Activated CD4-positive, alpha-beta T cell treated with anti-CD3 and anti-CD28 coated beads, Interleukin-2, amount 10 ng/mL, durations not matched to agents 24 days and 14 days (primary cell): ENCODE measurements at places on chromosomes 2 and 18. TPM values are rescaled to one million over a fixed set of nuclear protein-coding genes. Genes with fewer than 3 reads are reported as not detected.

DNA sequence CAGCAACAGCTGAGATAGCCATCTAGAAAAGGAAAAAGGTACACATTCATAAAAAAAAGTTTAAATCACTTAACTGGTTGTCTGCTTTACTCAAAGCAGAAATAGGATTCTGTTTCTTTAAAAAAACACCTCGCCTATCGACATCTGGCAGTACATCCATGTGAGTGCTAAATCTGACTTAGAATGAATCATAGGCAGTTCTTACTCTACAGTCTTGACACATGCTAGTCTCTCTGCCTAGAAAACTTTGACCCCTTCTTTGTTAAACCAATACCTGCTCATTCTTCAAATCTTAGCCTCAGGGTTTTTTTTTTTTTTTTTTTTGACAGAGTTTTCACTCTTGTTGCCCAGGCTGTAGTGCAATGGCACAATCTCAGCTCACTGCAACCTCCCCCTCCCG, 37.1 kb upstream of the GPR75 start:
- H3K27ac ChIP-seq, result no peak overlapping the region
- DNase-seq, result no peak
- H3K4me3 ChIP-seq, result no peak overlapping the region
- H3K4me1 ChIP-seq, result no peaks in the 10 kb centered on the region
- H3K36me3 ChIP-seq, result peaks cover 52% of the 10 kb centered on the region
- no peaks in the 10 kb centered on the region for H3K27me3 ChIP-seq

ANKZF1 gene
- total RNA-seq, result 144 and 149 TPM in 2 replicates

DNA sequence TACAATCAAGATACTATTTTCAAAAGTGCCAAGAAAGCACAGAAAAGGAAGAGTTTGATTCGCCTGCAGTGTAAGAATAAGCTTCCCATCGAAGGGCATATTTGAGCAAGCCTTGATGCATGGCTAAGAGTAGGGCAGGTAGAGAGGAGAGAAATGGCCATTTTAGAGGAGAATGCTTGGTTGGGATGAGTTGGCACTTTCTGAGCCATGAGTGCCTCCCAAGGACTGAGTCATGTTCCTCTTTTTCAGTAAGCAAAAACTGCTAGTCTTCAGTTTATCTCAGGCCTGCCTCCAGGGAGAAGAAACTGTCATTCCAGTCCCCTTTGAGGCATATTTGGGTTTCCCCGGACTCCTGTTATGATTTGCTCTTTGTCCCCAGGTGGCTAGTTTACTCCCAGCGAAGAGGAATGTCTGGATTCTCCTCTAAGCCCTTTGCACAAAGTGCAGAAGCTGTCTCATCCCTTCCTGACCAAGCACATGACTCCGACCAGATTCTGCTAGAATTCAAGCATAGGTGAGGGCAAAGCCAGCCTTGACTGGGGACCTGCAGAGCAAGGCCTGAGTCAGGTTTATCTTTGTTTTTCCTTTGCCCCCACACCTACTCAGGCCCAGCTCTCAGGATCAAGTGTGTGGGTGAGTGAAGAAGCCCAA, 115.2 kb downstream of the TTC32 start:
- no peaks in the 10 kb centered on the region for H3K36me3 ChIP-seq
- DNase-seq, result no peak
- H3K27ac ChIP-seq, result no peak overlapping the region

DNA sequence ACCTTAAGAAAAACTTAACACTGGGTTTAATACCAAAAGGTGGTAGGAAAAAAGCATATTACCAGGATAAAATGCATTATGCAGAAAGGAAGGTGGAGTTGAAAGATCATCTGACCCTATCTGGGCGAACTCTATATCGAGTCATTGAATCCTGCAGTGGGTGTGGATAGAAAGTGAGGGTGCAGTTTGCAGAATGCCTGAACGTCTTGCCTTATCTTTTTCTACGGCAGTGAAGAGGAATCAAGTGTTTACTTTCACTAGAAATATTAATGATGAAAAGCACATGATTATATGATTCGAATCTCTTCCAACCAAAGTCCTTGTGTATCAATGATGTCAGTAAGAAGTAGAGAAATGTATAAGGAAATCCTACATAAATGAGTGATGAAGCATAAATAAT, 4.3 kb upstream of the CAVIN2 start:
- no peak overlapping the region for H3K4me3 ChIP-seq
- H3K27ac ChIP-seq, result no peak overlapping the region
- no peak for DNase-seq
- H3K36me3 ChIP-seq, result no peaks in the 10 kb centered on the region

GRCh38 chr2:162967811-162968210, 129.2 kb upstream of the KCNH7 start:
- no peaks in the 10 kb centered on the region for H3K27me3 ChIP-seq
- no peak overlapping the region for H3K27ac ChIP-seq
- no peak overlapping the region for H3K4me3 ChIP-seq
- H3K4me1 ChIP-seq, result no peaks in the 10 kb centered on the region

DNA sequence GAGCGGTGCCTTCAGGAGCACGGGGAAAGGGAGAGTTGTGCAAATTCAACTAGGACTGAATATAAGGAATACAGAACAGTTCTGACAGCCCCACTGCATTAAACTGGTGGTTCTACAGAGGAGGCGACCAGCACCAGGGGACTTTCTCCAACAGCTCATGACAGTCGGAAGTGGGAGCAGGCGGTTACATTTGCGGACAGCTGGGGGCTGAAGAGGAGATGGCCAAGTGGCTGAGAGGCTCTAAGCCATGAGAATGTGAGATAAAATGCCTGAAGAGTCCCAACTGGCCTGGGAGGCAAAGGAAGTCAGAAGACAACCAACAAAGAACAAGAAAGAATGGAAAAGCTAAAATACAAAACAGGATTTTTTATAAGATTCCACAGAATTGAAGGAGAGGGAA, 141.3 kb downstream of the L3MBTL4 start:
- peak; percentile 29 for DNase-seq
- no peak overlapping the region for H3K27ac ChIP-seq
- no peaks in the 10 kb centered on the region for H3K36me3 ChIP-seq
- no peak overlapping the region for H3K4me3 ChIP-seq
- no peaks in the 10 kb centered on the region for H3K27me3 ChIP-seq

- H3K36me3 ChIP-seq, result peaks cover 13% of the 10 kb centered on the region
- peaks cover 17% of the 10 kb centered on the region for H3K4me1 ChIP-seq
- H3K4me3 ChIP-seq, result peak overlapping the region; percentile 83
- peak overlapping the region; percentile 47 for H3K27ac ChIP-seq
Observed at GRCh38 chr2:222304737-222305515, 6.1 kb upstream of the PAX3 start.

DNA sequence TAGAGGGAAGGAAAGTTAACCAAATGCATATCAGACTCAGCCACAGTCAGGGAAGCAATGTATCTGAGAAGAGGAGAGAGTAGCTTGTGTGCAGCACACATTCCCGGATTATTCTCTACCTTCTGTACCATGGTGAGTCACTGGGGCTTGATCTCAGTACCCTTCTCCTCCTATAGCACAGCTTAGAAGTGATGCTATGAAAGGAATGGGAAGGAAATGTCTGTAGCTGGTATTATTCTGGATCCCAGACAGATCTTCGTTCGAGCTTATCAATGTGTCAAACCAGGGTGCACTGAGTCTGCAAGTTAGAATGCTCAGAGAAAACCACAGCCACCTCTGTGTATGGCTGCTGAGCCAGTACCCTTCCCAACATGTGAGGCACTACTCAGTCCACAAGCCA, 88.0 kb upstream of the NFU1 start:
- DNase-seq, result no peak
- no peak overlapping the region for H3K27ac ChIP-seq
- peaks cover 59% of the 10 kb centered on the region for H3K36me3 ChIP-seq
- H3K27me3 ChIP-seq, result no peaks in the 10 kb centered on the region
- H3K4me3 ChIP-seq, result no peak overlapping the region
- H3K4me1 ChIP-seq, result no peaks in the 10 kb centered on the region

ANKRD62 gene
- total RNA-seq, result not detected in 2 replicates

DNA sequence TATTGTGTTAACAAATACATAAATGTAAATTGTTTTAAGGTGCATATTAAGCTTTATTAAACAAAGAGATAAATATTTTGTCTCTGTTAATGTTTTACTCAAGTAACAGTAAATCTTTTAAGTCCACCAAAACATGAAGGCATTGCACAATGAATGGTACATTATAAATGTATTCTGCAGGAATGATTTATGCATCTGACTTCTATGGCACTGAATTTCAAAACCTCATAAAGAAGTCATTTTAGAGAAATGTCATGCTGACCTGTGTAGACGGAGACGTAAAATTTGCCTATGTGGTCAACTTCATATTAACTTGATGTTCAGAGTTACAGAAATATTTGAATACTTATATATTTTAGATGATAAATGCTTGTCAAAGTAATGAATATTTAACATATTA, 194.7 kb downstream of the BABAM2 start:
- DNase-seq, result no peak
- no peak overlapping the region for H3K4me3 ChIP-seq
- peaks cover 2% of the 10 kb centered on the region for H3K36me3 ChIP-seq
- peaks cover 17% of the 10 kb centered on the region for H3K4me1 ChIP-seq
- H3K27me3 ChIP-seq, result no peaks in the 10 kb centered on the region

DNA sequence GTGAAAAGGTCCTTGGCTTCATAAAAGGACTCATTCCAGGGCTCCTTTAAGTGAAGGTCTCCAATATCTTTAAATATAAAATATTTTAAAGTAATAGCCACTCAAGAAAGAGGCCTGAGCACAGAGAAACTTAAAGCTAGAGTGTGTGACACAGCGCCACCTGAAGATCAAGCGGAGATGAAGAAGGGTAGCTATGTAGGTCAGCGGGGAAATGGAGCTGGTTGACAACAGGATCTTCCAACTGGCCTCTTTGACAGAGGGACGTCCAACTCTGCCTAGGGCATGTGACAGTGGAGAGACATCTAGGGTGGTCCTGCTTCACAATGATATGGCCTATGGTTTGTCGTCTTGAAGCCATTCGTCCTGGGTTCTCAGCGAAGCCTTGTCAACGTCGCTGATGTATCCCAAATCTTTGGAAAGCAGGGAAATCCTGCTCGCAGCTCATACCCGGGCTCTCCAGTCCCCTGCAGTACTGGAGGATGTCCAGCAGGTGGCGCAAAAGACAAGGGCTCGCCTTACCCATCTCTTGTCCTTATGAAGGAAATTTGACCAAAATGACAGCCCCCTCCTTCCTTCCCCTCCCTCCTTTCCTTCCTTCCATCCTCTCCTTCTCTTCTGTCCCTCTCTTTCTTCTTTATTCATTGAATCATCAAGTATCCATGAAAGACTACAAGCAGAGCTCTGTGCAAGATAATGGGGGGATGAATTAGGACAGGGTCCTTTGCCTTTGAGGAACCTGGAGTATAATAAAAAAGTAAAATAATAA, 59.6 kb downstream of the LONRF2 start:
- DNase-seq, result peak; percentile 87
- no peaks in the 10 kb centered on the region for H3K36me3 ChIP-seq
- H3K27ac ChIP-seq, result no peak overlapping the region
- H3K4me3 ChIP-seq, result no peak overlapping the region

CYP27C1 gene
- total RNA-seq, result not detected in 2 replicates
